ENCODE measurements at places on chromosomes 12 and 14.

DNA sequence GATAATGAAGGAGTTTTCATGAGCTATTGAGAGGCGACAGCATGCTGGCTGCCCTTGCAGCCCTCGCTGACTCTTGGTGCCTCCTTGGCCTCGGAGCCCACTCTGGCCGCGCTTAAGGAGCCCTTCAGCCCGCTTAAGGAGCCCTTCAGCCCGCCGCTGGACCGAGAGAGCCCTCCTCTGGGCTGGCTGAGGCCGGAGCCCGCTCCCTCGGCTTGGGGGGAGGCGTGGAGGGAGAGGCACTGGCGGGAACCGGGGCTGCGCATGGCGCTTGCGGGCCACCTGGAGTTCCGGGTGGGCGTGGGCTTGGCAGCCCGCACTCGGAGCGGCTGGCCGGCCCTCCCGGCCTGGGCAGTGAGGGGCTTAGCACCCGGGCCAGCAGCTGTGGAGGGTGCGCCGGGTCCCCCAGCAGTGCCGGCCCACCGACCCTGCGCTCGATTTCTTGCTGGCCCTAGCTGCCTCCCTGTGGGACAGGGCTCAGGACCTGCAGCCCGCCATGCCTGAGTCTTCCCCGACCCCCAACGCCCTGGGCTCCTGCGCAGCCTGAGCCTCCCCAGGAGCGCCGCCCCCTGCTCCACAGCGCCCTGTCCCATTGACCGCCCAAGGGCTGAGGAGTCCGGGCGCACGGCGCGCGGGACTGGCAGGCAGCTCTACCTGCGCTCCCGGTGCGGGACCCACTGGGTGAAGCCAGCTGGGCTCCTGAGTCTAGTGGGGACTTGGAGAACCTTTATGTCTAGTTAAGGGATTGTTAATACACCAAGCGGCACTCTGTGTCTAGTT is 20.1 kb upstream of the PAWR start:
- no peak for DNase-seq

DNA sequence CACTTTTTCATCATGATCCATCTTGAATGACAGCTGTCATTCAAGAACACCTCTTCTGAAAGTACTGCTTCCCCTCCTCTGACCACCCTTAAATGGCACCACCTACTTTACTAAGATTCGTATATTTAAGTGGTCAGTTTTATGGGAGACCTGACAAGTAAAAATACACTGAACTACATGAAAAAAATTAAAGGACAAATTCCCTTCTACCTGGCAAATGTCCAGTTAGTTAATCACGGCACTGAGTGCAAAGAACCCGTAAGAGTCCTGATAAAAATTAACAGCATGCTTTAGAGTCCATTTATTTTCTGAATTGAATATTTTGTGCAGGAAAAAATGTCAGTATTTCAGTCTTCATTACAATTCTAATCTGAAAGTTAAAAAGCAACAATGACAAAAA is 48.7 kb downstream of the SETD3 start:
- DNase-seq = no peak

DNA sequence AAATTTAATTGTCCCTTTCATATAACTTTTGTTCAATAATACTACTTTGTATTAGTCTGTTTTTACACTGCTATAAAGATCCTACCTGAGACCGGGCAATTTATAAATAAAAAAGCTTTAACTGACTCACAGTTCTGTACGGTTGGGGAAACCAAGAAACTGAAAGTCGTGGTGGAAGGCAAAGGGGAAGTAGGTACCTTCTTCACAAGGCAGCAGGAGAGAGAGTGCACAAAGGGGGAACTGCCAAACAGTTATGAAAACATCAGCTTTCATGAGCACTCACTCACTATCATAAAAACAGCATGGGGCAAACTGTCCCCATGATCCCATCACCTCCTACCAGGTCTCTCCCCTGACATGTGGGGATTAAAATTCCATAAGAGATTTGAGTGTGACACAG is 1069.0 kb downstream of the FSCB start:
- DNase-seq = no peak

GRCh38 chr12:124906606-124907261 is 7.7 kb downstream of the UBC start:
- peak; percentile 61 for DNase-seq

GRCh38 chr12:130818635-130819576 is 20.1 kb downstream of the STX2 start:
- peak; percentile 86 for DNase-seq

- no peak for DNase-seq
Observed at GRCh38 chr12:116196752-116197718, 80.5 kb downstream of the MED13L start.

DNA sequence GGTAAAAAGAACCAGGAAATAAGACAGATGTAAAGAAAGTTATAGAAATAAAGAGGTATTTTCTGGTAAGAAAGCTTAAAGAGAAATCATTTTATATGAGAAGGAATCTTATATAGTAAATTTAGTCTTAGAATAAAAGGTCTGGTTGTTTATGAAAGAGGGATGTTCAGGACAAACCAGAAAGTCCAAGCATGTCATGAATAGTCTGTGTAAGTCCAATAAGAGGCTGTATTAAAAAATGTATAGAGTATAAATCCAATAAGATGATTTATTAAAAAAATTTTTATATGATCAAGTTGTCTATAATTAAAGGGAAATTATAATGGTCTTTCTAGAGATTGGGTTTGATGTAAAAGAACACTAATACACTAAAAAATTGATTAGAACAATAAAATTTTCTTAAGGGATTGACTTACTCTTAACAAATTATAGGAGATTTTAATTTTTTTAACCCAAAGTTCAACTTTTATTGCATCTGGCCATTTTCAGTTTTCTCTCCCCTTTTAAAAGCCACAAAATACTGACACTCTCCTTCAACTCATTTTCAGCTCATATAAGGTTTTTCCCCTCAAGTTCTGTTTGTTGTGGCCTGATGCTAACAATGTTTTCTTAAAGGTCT is 35.1 kb downstream of the ST8SIA1 start:
- DNase-seq = no peak

GRCh38 chr12:50862316-50862715 is 19.6 kb downstream of the TMPRSS12 start:
- DNase-seq = no peak

DNA sequence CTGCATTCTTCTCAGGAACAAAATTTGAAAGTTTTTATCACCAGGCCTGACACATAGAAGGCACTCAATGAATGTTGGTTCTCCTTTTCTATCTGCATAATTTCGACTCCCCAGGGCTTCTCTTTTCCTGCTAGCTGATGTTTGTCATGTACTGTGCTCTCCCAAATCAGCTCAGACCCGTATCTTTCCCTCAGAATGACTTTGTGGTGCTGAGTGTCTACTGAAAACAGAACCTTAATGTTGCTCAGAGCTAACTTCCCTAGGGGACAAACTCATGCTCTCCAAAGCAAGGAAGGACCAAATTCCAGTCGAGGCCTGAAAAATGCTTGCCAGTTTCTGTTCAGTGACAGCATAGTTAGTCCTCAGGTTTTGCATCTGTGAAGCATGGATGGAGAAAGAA is 1.9 kb downstream of the ARHGDIB start:
- no peak for DNase-seq

GRCh38 chr12:10027721-10028120 is 2.8 kb upstream of the CLEC9A start:
- DNase-seq = no peak

GRCh38 chr12:132111654-132112304 is 32.3 kb downstream of the DDX51 start:
- DNase-seq = no peak

DNA sequence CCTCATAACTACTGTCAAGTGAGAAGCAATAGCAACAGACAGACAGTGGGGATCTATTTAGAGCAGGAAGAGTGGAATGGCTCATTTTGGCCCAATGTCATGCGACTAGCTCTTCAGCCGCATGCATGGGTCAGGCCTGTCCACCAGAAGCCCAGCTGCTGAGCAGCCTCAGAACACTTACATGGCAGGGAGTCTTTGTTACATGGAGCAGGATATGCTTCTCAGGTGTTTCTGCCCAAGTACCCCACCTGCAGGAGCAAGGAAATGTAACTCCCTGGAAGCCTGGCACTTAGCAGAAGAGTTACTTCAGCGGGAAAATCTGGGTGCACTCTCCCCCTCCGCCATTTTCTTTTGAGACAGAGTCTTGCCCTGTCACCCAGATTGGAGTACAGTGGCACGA is 73.5 kb upstream of the ARHGAP5 start:
- no peak for DNase-seq

DNA sequence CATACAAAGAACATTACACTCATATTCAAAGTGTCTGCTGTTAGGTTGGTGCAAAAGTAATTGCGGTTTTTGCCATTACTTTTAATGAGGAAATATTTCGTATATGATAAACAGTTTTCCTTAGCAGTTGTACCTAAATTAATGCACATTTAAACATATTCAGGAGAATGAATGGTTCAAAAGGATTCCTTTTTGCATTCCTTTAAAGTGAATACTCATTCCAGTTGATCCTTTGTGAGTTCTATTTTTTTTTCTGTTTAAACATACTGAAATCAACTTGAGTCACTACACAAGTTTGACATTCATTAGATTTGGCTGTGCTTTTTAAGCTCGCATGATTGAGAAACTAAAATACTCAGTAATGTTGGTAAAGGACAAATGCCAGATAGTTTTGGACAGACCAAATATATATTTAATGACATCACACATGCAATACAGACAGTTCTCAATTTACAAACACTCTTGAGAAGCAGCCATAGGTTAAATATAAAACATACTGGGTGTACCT is 13.8 kb upstream of the SLC38A2 start:
- no peak for DNase-seq

DNA sequence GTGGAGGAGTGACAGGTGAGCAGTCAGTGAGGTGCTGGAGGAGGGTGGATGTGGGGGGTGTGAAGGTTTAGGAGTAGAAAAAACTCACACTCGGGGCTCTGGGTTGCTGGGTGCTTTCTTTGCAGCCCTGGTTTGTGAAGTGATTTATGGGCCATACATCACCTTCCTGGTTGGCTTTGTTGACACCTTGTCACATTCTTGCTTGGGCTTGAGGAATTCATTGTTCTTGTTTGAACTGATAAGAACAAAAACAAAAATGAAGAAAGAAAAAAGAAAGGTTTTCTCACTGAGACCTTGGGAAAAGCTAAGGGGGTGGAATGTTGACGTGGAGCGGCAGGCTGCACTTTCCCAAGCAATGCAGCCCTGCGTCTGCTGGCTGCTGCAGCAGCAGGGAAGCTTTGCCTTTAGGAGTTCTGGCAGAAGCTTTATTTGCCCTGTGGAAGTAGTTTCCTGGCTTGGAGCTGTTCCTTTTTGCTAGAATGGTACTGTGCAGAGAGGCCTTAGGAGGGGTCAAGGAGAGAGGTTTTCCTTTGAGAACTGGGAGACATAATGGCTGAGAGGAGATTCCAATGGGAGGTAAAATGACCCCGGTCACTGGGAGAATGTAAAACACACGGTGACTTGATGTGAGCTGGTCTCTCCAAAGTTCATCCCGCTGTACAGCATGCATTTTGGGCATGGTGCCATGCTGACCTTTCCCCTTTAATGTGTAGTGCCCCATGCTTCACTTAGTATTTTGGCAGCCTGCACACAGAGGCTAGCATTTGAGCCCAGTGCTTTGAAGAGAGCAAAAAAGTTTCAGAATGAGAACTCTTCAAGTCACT is 52.8 kb downstream of the HMGA2 start:
- DNase-seq = no peak

GRCh38 chr14:101857226-101857625 is 95.7 kb downstream of the PPP2R5C start:
- DNase-seq = no peak

DNA sequence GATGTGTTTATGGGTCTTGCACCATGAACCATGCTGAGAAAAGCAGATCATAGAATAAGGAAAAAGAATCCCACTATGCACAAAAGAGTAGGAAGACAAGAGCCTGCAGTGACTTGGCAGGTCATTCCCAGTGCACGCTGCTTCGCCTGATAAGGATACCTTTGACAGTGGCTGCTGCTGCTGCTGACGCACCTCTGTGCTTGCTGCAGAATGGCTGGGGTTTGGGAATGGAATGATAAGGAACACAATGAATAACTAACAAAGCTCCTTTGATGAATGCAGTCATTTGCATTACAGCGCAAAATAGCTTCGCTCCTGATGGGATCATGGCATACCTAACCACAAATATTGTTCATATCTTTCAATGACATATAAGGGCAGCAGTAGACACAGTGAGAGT is 278.7 kb downstream of the PDZRN4 start:
- no peak for DNase-seq

DNA sequence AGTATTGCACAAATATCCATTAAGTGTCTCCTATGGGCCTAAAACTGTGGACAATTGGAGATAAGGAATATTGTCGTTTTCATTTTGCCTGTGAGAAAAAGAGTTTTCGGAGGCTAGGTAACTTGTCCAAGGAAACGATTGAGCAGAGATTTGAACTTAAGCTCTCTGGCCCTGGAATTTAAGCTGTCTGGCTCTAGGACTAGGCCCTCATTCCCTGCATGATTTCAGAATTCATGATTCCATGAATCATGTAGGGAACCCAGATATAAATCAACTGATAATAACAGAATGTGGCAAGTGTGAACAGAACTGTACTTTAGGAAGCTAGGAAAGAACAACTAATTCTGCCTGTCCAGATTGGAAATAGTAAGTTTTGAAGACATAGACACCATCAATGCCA is 940.9 kb downstream of the DIO2 start:
- no peak for DNase-seq

GRCh38 chr14:100727873-100728240 is 1.2 kb downstream of the DLK1 start:
- no peak for DNase-seq

- DNase-seq = no peak
Observed at GRCh38 chr14:57071639-57072038, 197.1 kb downstream of the EXOC5 start.

DNA sequence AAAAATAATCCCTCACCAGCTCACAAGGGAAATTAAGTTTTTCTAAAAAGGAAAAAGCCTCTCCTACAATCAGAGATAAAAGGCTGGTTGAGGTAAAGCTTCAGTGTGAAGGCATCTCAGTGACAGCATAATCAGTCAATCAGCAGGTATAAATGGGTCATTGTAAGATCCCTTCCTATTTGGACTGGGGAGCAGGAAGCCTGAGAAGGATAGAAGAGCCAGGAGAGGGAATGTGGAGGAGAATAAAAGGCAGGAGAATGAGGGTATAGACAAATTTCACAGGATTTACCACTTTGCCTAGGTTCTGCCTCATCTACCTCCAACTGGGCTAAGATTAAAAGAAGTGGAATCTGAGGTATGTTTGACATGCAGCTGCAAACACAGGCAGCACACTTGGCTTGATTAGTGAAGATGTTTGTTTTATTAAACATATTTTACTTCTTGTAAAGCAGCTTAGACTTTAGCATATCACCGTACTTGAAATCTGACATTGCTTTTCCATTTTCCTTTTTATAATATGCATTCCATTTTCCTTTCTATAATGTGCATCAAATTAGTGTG is 479.1 kb upstream of the USP15 start:
- DNase-seq = no peak

GRCh38 chr14:94052662-94053061 is 26.5 kb downstream of the OTUB2 start:
- no peak for DNase-seq

GRCh38 chr14:99522457-99522891 is 41.3 kb downstream of the CCNK start:
- no peak for DNase-seq

GRCh38 chr12:15256761-15257160 is 35.5 kb upstream of the RERG start:
- no peak for DNase-seq
